ENCODE measurements at places on chromosomes 7 and 10.

DNA sequence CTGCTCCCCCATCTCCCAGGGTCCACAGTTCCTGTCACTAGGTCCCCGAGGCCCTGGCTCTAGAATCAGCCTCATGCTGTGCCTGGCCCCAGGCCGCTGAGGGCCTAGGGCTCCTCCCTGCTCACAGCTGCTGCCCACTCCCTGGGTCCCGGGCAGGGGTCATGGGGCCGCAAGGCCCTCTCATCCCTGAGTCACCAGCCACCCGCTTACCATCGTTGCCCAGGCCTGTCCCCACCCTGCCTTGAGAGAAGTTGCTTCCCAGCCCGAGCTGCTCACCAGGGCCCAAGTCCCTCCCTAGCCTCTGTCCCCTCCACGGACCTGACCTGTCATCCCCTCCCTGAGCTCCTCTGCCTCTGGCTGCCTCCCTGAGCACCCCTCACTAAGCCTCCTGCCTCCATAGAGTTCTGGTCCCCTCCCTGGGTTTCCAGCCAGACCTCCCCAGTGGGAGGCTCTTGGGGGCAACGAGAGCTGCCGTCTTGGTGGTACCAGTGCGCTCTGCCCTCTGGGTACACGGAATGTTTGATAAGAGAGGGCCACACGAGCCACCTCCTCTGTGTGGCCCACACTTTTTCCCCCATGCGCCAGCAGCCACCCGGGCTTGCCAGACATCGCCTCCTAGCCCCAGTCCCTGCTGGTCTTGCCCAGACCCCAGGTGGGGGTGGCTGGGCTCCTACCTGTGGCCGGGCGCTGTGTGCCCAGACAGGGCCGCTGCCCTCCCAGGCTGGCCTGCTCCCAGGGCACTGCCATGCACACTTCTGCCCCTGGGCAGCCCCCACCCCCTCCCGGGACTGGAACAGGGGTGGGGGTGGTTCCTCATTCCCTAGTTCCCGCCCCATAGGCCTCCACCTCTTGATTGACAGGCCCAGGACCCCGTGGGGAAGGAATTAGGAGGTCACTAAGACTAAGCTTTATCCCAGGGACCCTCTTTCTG, 21.3 kb downstream of the MLXIPL start:
- no peak for DNase-seq

GRCh38 chr10:68082872-68083271, 7.8 kb upstream of the HERC4 start:
- no peak for DNase-seq

DNA sequence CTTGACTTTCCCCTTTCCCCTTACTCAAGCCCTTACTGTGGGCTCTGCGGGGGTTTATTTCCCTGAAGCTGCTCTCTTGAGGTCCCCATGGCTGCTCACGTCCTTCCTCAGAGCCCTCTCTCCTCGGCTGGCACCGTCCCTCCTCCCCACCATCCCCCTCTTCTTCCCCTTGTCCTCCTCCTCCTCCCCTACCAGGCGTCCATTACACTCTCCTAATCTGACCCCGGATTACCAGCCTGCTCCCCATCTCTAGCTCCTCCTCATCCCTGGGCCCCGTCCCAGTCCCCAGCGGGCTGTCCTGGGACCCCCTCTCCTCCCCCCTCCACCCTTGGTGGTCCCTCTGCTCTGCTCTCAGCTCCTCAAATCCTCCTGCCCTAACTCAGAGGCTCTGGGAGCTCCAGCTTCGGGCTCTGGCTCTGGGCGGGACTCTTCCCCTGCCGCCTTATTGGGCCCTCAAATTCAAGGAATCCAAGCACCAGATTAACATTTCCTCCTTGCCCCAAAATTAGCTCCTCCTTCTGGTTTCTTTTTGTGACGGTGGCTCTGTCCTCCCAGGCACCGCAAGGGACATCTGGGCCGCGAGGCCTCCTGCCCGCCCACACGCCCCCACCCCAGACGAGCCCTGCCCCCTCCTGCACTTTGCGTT, 48.5 kb upstream of the LEP start:
- no peak for DNase-seq

GRCh38 chr10:8403711-8404371, 349.4 kb downstream of the GATA3 start:
- DNase-seq, result no peak

DNA sequence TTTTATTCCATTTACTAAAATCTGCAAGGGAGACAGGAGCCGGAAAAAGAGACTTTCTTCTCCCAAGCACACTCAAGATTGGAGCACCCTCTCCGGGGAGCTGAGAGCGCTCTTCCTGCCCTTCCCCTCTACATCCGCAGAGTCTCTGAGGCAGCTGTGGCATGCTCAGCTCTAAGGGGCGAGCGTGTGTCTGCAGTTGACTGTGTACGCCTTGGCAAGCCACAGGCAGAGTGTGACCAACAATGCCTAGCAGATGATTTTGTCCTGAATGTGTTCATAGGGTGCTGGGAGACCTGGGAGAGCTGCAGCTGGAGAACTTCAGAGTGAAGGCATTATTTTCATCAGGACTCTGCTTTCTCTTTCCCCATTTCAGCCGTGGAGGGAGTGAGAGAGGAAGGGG, 20.7 kb downstream of the MTURN start:
- DNase-seq, result no peak

DNA sequence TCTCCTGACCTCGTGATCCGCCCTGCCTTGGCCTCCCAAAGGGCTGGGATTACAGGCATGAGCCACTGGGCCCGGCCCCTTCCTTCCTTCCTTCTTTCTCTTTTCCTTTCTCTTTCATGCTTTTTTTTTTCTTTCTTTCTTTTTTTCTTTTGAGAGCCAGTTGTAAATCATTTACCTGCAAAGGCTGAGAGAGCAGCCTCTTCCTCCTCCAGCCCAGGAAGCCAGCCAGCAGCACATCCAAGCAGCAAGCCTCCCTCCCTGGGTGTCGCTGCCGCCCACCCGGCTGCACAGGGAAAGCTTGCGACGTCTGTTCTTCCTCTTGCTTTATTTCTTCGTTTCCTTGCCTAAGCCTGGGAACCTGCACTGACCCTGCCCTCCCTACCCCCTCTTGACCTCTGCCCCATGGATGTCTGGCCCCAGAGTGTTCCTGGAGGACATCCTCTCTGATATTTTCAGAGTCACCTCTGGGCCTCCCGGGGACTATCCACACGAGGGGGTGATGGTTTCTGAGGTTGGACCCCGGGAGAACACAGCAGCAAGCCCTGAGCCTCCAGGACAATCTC, 62.8 kb upstream of the MYL10 start:
- DNase-seq, result no peak

DNA sequence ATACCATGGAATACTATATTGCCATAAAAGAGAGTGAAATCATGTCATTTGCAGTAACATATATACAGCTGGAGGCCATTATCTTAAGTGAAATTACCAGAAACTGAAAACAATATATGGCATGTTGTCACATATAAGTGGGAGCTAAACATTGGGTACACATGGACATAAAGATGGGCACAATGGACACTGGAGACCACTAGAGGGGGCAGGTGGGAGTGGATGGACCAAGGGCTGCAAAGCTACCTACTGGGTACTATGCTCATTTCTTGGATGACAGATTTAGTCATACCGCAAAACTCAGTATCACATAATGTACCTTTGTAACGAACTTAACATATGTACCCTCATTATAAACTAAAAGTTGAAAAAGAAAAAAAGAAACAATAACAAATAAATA, 1167.6 kb downstream of the NXPH1 start:
- no peak for DNase-seq

DNA sequence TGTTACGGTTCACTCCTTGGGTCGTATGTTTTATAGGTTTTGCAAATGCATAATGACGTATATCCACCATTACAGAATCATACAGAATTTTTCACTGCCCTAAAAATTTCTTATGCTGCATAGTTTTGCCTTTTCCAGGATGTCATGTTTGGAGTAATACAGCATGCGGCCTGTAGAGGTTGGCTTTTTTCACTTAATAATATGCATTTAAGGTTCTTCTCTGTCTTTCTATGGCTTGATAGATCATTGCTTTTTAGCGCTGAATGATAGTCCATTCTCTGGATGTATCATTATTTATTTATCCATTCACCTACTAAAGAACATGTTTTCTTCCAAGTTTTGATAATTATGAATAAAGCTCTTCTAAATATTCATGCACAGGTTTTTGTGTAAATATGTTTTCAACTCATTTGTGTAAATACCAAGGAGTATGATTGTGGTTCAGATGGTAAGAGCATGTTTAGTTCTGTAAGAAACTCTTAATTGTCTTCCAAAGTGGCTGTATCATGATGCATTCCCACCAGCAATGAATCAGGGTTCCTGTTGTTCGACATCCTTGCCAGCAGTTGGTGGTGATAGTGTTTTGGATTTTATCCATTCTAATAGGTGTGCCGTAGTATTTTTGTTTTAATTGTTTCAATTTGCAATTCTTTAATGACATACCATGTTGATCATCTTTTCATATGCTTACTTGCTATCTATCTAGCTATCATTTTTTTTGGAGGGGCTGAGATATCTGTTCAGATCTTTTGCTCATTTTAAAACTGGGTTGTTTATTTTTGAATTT, 531.2 kb upstream of the GHITM start:
- DNase-seq, result no peak

GRCh38 chr7:50449501-50449880, 659 bp downstream of the FIGNL1 start:
- no peak for DNase-seq

DNA sequence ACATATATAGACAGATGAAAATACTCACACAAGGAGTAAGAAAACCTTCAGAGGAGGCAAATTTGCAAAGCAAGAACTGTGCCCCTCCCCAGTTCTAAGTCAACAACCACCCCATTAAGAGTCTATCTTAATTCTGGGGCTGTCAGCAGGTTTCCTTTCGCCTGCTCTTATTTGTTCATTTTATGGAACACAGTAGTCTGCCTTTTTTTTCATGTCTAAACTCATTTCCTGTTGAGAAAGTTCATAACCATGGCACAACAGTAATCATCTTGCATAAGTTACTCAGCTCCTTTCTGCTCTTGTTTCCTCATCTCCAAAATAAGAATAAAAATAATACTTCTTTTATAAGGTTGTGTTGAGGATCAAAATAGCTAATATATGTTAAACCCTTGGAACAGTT, 25.8 kb upstream of the AMPH start:
- DNase-seq, result no peak

GRCh38 chr10:47370878-47371277, 13.2 kb downstream of the ZNF488 start:
- DNase-seq, result no peak

DNA sequence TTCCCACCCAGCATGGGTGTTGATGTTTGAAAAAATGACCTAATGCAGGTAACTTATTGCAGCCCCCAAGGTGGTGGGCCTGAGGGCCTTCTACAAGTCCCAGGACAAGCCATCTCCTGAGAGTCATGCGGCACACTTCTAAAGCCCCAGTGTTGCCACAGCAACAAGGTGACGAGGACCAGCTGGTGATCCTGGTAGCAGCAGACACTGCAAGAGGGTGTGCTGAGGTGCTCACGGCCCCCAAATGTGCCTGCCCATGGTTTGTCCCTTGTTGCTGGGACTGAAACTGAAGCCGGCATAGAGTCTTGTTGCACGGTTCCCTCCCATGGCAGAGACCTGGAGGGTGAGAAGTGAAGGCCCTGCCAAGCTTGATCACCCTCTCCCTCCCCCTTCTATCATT, 333.2 kb upstream of the MGMT start:
- DNase-seq, result no peak

DNA sequence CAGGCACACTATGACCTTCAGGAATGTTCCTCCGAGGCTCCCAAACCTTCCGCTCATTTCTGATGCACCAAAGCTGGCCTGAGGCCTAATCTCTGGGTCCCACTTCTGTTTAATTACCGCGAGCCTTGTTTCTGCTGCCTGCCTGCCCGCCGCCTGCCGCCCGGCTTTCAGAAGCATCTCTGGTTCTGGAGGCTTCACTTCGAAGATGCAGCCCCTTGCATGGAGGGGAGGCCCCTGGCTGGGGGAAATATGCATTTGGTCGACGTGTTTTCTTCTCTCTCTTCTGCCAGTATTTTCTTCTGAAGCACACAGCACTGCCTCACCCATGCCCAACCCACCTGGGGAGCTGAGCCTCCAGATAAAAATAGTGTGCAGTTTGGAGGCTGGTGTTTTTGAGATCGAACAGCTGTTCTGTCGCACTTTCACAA, 166.9 kb downstream of the PAXIP1 start:
- no peak for DNase-seq

- DNase-seq, result no peak
Observed at GRCh38 chr10:119991066-119991465, 98.5 kb downstream of the SEC23IP start.

GRCh38 chr7:106312906-106313305, 28.1 kb upstream of the NAMPT start:
- no peak for DNase-seq

DNA sequence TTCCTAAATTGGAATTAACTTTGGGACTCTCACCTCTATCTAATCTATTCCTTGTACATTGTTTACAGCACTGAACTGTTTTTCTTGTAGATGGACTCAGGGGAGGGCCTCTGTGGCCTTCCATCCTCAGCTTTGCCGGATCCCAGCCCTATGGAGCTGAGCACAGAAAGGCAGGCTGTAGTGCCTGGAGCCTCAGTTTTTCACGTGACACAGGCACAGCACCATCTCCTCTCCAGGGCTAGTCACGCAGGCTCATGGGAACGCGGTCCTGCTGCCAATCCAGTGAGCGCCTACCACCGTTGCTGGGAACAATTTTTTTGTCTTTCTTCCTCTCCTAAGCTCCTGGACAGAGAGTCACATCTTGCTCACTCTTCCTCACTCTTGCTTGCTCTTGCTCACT, 75.6 kb upstream of the DDC start:
- DNase-seq, result no peak

- DNase-seq, result no peak
Observed at GRCh38 chr10:24669285-24669852, 54.3 kb downstream of the ARHGAP21 start.

GRCh38 chr7:66055321-66055956, 20.2 kb upstream of the ASL start:
- no peak for DNase-seq

DNA sequence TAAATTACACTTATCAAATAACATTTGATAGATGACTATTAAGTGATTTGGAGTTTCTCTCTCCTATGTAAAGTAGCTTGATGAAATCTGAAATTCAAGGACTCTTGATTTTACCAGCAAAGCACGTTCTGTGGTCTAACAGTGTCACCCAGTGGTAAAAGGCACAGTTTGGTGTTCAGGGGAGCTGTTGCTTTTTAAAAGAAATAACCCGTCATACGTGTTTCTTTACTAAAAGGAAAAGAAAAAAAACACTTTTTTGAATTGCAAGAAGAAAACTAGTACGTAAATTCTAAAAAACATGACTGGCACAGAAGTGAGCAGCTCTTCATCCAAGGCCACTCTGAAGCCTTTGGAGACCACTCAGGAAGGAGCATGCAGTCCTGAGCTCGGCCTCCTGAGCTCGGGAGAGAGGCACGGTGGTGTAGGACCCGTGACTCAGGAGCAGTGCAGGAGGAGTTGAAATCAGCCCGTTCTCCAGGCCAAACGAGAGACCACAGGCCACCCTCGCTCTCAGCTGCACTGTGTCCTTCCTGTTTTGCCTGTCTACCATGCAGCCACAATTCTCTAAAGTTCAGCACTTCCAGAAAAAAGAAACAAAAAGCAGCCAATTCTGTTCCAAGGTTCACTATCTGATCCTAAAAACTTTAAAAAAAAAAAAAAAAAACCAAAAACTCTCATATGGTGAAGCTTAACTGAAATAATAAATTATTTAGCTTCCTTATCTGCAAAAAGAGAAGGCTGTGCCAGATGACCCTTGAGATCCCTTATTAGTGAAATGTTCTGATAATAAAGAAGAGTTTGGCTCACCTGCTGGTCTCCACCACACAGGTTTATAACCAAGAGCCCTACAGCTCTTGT, 212.6 kb upstream of the FRMD4A start:
- no peak for DNase-seq

Measured in stimulated activated CD4-positive, alpha-beta T cell treated with anti-CD3 and anti-CD28 coated beads, Interleukin-1b, Interleukin-23, amount 100 ng/mL, for 1 hour (primary cell).